ENCODE measurements at places on chromosomes 1 and 21. TPM values are rescaled to one million over a fixed set of nuclear protein-coding genes. Genes with fewer than 3 reads are reported as not detected.

Gene HES3
- total RNA-seq = not detected

Gene U2AF1
- 44.9 TPM for total RNA-seq

Gene HP1BP3
- 189 TPM for total RNA-seq

DNA sequence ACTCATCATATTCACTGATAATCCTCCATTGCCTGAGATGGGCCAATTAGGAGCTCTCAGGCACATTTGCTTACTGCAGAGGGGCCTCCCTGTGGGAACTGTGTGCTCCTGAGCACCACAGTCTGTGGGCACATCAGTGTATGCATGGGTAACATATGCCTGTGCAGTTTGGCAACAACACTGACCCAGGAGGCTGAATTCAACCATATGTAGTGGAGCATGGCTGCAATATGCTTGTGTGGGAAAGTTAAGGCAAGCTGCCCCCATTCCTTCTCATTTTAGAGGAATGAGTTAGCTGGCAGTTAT, 11.8 kb upstream of the FMOD start:
- no peak for DNase-seq

- DNase-seq = no peak
These were observed 94.5 kb downstream of the DNTTIP2 start for GRCh38 chr1:93784538-93784937.

GRCh38 chr1:231508941-231509340, 19.5 kb upstream of the TSNAX start:
- no peak for DNase-seq

DNA sequence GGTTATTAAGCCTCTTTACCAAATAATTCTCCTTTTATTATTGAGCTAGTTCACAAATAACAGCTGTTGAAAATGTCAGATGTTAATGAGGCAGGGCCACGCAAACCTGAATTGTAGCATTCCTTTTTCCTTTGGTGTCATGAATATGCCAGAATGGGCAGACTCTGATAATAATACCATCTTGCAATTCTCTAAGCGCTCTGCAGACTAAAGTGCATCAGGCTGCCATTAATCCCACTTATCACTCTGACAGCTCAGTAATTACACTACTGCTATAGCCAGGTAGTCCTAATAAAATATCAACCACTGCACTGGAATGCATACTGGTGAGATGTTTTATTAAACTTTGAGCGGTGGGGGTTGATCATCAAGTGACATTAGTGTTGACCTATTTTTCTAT, 177.7 kb downstream of the DPYD start:
- DNase-seq = no peak

GRCh38 chr1:106960412-106960811, 96.1 kb upstream of the PRMT6 start:
- DNase-seq = no peak

GRCh38 chr1:208433086-208433485, 188.9 kb upstream of the PLXNA2 start:
- DNase-seq = no peak

- no peak for DNase-seq
These were observed 37.1 kb downstream of the C21orf91 start for GRCh38 chr21:17782051-17782450.

DNA sequence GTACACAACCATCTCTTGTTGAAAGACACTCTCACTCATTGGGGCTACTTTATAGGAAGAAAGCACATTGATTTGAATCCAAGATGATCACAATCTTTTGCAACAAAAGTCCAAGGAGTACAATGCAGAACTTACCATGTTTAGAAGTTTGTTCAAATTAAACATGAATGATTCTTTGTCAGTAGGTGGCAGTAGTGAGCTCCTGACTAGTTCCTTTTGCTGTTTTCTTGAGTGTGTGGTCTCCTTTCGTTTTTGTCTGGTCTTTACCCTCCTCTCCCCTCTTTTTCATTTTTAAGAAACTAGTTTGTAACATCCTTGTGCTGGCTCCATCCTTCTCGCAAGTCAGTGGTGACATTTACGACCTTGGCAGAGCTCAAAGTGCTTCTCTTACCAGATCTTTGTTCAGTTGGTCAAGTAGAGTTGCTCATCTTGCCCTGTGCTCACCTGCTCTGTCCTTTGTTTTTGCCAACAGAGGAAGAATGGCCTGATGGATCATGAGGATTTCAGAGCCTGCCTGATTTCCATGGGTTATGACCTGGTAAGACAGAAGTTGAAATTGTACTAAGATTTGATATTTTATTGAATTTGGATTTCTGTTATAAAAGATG, 35.7 kb upstream of the MTR start:
- no peak for DNase-seq

- no peak for DNase-seq
These were observed 5.8 kb downstream of the CELSR2 start for GRCh38 chr1:109255097-109255651.

GRCh38 chr1:104878203-104878909, 1128.7 kb downstream of the AMY1C start:
- no peak for DNase-seq

DNA sequence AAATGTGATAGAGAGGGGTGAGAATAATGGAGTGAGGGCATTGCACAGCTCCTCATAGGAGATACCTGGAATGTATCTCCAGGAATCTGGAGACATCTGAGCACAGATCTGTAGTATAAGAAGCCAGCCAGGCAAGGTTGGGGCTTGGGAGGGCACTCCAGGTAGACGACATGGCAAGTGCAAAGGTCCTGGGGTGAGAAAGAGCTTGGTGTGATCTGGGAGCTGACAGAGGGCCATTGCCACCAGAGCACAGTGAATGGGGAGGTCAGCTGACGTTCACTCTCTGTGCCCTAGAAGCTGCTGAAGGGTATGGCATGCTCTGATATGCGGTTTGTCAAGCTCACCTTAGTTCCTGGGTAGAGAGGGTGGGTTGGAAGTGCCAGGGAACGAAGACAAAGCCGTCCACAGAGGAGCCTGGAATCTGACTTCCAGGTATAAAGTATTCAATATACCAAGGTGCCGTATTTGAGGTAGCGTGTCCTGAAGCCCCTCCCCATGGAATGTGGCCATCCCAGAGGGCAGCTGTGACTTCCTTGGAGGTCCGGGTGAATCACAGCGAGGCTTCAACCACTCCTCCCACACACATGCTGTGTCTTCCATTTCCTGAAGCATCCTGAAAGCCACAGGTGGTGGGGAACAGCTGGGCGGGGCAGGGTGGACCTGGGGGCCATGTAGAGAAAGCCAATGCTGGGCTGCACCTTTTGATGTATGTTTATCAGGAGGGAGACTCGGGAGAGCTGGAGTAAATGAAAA, 182.7 kb upstream of the KLHDC7A start:
- DNase-seq = no peak

GRCh38 chr1:43962324-43962723, 7.5 kb upstream of the DPH2 start:
- no peak for DNase-seq

- DNase-seq = no peak
These were observed 13.9 kb downstream of the SNIP1 start for GRCh38 chr1:37540036-37540785.

DNA sequence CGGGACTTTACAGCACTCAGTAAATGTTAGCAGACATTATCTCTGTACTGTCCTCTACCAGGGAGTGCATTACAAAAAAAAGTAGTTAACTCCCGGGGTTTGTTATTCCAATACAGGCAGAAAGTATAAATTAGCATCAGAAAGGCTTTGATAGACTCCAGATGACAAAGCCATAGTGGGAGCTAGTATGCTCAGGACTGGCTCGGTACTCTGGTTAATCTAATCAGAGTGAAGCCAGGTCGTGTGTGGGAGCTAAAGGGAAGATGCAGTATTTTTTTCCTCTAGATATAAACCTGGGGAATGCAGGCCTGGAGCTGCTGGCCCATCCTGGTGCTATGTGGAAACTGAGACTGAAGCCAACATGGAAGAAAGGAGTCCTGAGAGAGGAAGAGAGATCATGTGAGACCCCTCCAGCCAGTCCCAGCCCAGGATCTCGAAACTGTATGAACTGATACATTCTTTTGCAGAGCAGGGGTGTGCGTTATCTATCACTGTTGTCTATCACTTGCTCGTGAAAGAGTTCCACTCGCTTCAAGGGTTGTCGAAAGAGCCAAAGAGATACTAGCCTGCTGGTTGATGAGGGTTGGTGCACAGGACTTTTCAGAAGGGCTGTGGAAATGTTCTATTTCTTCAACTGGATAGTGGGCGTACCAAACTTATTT, 125.8 kb downstream of the PLPP3 start:
- no peak for DNase-seq

- no peak for DNase-seq
These were observed 34.6 kb upstream of the DARS2 start for GRCh38 chr1:173789841-173790240.

GRCh38 chr1:76951153-76951552, 83.9 kb downstream of the ST6GALNAC5 start:
- no peak for DNase-seq

DNA sequence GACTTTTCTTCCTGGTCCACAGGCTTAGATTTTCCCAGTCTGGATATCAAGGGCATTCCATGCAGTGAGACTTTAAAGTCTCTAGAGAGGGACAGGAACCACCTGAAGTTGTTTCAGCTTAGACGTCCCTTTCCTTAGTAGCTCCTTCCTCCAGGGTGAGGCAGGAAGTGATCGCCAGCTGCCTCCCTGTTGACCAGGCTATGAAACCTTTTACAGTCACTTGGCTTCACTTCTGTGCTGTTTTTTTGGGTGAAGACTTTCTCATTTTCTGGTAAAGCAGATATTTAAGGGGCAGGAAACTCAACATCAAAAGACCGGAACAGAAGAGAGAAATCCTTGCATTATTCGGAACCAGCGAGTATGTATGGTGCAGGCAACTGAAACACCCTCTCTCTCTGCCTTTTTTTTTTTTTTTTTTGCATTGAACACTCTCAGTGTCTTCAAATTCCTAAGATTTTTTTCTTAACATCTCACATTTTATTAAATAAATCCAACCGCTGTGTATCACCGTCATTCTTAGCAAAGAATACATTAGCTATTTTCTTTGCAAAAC, 234.6 kb upstream of the IRF2BP2 start:
- DNase-seq = no peak

- DNase-seq = no peak
These were observed 95.7 kb downstream of the ATP6V1G3 start for GRCh38 chr1:198444792-198445191.

DNA sequence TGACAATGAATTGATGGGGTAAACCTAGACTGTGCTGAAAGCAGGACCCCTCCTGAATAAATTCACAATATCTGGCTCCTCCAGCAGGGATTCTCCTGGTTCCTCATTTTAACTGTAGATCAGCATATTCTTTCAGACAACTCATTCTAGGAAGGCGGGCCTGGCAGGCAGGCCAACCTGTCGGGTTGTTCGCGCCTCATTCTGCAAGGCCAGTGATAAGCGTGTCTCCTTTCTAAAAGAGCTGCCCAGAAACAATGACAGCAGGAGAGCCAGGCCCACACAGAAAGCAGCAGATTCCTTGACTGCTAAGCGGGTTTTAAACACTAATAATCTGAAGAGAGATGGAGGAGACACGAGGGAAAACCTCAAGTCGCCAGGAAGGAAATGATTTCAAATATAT, 70.0 kb downstream of the NTPCR start:
- no peak for DNase-seq

- no peak for DNase-seq
These were observed 6.5 kb downstream of the WARS2 start for GRCh38 chr1:119133987-119134386.

DNA sequence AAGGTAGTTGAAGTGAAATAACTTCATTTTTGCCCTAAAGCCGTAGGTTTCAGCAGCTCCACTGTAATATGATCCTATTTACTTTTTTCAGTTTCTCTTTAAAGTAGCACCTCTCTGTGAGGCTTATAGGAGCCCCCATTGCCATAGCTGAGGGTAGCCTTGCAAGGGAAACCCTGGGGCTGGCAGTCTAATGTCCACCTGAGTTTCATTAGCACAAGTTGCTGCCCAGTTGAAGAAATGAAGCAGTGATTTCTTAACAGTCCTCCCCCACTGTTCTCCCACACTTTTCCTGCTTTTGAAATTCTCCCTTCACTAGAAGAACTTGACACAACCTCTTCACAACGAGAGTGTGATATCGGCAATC, 1.5 kb downstream of the HMCN1 start:
- no peak for DNase-seq

DNA sequence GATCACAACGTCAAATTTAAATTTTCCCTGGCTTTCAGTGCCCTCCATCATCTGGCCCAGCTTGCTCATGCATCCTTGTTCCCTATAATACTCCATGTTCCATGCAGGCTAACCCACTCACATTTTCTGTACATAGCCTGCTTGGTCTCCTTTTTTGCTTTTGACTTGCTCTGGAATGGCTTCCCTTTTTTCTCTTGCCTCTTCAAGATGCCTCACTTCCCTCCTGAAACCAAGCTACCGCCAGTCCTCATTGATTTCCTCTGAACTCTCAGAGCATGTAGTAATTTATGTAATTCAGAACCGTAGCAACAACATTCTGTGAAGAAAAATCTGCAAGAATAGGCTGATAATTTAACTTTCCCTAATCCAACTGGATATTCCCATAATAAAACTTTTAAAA, 10.3 kb downstream of the CAP1 start:
- no peak for DNase-seq

GRCh38 chr21:39738566-39738965, 6.4 kb upstream of the IGSF5 start:
- no peak for DNase-seq

DNA sequence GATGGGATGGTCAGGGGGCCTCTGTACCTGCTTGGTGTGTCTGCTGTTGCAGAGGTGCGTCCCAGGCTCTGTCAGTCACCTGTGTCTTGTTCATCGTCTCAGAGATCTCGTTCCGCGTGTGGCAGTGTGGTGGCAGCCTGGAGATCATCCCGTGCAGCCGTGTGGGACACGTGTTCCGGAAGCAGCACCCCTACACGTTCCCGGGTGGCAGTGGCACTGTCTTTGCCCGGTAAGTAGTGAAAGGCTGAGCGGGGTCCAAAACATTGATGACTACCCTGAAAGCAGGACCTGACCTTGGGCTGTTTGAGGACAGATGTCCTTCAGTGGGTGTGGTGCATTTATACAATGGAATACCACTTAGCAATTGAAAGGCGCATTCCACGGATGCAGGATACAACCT, 171.0 kb downstream of the PGBD5 start:
- no peak for DNase-seq

DNA sequence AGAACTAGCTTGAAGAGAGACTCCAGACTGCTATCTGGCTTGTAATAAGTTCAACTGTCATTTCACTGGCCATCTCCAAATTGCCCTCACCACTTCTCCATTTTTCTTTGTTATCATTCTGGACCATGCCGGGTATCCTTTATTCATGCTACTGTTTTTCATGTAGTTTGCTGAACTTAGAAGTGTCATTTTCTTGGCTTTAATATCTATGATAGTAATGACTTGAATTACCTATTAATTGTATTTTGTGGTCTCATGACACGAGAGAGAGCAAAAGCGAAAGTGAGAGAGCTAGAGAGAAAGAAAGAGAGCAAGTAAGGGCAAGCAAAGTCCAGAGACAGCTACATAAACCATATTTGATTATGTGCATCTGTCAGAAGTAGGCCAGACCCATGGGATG, 184.9 kb upstream of the ATP1B1 start:
- no peak for DNase-seq
